ENCODE measurements at places on chromosomes 6 and 20.

- H3K27me3 ChIP-seq, result peaks cover under 1% of the 10 kb centered on the region
- no peak overlapping the region for H3K27ac ChIP-seq
- peaks cover 47% of the 10 kb centered on the region for H3K36me3 ChIP-seq
- H3K4me1 ChIP-seq, result no peaks in the 10 kb centered on the region
- no peak for DNase-seq
Observed at GRCh38 chr20:18532626-18533025, 24.9 kb downstream of the SEC23B start.

- H3K27me3 ChIP-seq, result peaks cover 1% of the 10 kb centered on the region
- no peaks in the 10 kb centered on the region for H3K36me3 ChIP-seq
- DNase-seq, result no peak
Observed at GRCh38 chr6:22800451-22800850, 231.1 kb downstream of the HDGFL1 start.

DNA sequence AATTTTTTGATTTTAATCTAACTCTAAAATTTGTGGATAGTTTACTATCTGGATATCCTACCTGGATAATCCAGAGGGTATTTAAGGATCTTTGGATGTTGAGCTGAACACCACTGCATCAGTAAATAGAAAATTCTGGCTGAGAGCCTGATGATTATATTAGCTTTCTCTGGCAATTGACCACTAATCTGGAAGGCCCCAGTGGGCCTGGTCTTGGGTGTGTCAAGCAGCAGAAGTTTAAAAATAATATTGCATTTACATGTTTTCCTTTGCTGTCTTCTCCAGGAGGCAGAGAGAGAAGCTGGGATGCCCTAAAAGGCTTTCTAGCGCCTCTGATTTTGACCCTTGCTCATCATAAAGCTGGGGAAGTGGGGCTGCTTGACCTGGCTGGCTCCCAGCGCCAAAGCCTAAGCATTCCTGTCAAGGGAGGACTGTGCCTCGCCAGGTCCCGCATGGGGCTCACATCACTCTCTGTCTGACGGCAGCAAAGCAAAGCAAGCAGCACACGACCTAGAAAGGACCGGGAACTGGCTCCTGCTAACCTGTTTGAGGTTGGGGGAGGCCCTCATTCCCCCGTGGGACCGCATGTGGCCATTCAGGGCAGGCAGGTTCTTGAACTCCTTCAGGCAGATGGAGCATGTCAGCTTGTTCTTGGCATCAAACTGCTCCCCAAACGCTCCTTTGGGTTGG is 46.6 kb upstream of the MRPS10 start:
- H3K4me3 ChIP-seq, result no peak overlapping the region
- peaks cover 17% of the 10 kb centered on the region for H3K36me3 ChIP-seq
- H3K27ac ChIP-seq, result no peak overlapping the region
- no peak for DNase-seq

- DNase-seq, result no peak
- peaks cover 7% of the 10 kb centered on the region for H3K27me3 ChIP-seq
- peaks cover 48% of the 10 kb centered on the region for H3K36me3 ChIP-seq
- H3K27ac ChIP-seq, result peak overlapping the region; percentile 74
- peak overlapping the region; percentile 19 for H3K4me3 ChIP-seq
Observed at GRCh38 chr6:111766201-111766857, 106.9 kb downstream of the FYN start.

DNA sequence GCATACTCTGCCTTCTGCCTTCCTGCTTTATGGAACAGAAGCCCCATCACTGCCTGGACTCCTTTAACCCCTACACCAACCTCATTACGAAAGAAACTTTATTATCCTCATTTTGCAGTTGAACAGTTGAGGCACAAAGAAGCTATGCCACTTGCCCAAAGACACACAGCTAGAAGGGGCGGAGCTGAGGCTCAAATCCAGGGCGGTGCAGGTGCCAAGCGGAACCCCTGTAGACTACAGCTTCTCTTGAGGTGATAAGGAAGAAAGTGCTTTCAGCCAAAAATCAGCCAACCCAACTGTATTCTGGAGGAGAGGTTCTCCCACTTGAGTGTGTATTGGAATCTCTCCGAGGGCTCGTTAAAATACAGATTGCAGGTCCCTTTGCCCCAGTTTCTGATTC is 90.5 kb downstream of the PRND start:
- DNase-seq, result no peak
- H3K36me3 ChIP-seq, result peaks cover 60% of the 10 kb centered on the region
- H3K27ac ChIP-seq, result peak overlapping the region; percentile 100

- H3K36me3 ChIP-seq, result no peaks in the 10 kb centered on the region
- no peak overlapping the region for H3K4me3 ChIP-seq
- no peak overlapping the region for H3K27ac ChIP-seq
- no peaks in the 10 kb centered on the region for H3K4me1 ChIP-seq
Observed at GRCh38 chr20:12535316-12535715, 473.5 kb upstream of the SPTLC3 start.

DNA sequence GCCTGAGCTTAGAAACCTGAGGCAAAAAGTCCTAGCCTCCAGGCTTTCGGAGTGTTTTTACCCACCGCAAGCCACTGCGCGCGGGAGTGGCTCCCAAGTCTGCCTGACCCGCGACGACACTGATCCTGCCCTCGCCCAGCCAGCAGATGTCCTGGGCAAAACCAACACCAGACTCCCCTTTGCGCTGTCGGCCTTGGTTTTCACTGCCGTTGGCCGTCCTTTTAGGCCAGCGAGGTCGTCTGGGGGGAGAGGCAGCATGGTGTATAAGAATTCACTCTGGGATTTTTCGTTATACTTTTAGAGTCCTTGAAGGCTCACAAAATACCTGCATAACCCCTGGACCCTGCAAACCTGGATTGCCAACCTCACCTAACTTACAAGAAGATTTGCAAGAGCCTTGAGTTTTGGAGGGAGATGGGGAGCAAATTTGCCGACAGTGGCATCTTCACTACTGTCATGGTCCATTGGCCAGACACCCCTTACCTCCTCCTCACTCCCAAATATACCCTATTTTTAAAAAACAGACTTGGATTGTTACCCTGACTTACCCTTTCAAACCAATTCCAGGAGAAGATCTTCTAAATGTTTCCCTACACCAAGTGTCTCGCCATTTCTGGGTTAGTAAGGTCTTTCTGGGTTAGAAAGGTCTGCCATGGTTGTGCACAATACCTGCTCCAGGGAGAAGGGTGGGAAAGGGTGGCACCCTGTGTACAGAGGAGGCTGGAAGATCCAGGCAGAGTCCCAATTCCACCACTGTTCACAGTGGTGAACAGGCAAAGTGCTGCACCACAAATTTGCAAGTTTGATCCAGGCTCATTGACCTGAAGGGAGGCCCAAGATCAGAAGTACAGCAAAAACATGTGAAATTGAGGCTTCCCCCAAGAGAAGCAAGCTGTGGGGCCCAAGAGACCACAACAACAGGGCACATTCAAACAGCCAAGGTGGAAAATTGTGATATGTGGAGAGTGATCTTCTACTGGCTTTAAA is 4.4 kb downstream of the FOXA2 start:
- no peak for DNase-seq
- no peaks in the 10 kb centered on the region for H3K36me3 ChIP-seq
- no peak overlapping the region for H3K27ac ChIP-seq
- peaks cover 29% of the 10 kb centered on the region for H3K4me1 ChIP-seq
- H3K27me3 ChIP-seq, result peaks cover 35% of the 10 kb centered on the region

DNA sequence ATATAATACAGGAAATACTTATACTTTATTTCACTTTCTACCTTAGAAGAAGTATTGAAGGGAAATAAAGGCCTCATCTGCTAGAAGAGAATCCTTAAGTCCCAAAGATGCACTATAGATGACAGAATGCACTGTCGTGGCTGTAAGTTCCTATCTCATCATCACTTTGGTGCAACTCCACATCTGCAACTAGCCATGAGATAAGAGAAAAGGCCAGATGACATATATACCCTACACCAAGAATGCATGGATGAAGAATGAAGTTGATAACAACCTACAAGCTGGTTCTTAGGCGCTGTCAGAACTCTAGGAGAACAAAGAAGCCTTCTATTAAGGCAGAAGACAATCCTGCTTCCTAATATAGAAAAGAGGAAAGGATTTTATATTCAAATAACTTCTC is 11.6 kb upstream of the PLN start:
- no peaks in the 10 kb centered on the region for H3K27me3 ChIP-seq
- H3K27ac ChIP-seq, result no peak overlapping the region
- no peaks in the 10 kb centered on the region for H3K36me3 ChIP-seq
- DNase-seq, result no peak
- no peak overlapping the region for H3K4me3 ChIP-seq

- no peak for DNase-seq
- H3K4me3 ChIP-seq, result no peak overlapping the region
- peak overlapping the region; percentile 14 for H3K27ac ChIP-seq
- no peaks in the 10 kb centered on the region for H3K36me3 ChIP-seq
Observed at GRCh38 chr20:32968478-32969241, 35.6 kb downstream of the SUN5 start.

DNA sequence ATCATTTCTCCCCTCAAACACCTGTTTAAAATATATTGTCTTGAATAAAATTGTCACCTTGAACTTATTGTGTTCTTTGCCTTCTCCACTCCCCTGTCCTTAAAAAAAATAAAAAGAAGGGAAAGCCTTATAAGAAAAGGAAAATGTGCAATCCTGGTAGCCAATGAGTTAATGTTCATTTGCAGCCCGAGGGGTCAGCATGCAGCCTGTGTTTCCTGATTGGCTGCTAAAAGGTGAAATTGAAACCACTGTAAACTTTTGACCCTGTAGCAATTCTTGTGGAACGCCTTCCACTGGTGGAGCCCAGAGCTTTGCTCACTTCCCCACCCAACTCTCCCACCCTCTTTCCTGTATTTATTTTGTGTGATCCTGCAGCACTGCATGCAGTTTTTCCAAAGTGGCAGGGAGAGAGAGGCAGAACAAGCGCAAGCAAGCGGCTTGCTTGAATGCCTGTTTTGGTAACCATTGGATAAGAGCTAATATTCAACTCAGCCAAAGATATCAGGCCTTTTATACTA is 74.9 kb downstream of the NCOA3 start:
- H3K36me3 ChIP-seq, result peaks cover 6% of the 10 kb centered on the region
- H3K27me3 ChIP-seq, result peaks cover 1% of the 10 kb centered on the region
- peak; percentile 31 for DNase-seq
- no peak overlapping the region for H3K4me3 ChIP-seq
- H3K4me1 ChIP-seq, result peaks cover 24% of the 10 kb centered on the region

DNA sequence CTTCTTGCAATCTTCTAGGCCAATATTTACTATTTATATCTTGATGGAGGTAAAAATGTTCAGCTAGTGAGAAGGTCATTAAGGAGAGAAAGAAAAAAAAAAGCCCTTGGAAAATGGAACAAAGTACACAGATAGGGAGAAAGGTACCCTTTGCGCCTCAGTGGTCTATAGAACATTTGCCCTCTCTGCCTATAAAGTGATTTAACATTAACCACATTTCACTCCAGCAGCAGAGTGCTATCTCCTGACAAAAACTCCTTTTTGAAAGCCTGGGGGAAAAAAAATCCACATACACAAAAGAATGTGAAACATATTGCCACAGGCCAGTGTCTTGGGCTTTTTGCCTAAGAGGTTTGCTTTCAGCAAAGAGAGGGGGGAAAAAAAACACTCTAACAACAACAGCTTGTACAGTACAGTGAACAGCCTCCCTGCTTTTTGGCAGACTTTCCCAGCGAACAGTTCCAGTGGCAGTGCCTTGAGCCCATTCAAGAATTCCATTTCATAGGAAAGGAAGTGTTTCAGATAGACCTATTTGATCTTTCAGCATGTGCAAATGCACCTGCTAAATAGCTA is 695 bp downstream of the ARHGAP18 start:
- DNase-seq, result no peak
- H3K4me3 ChIP-seq, result peak overlapping the region; percentile 100
- peak overlapping the region; percentile 97 for H3K27ac ChIP-seq
- H3K4me1 ChIP-seq, result peaks cover 70% of the 10 kb centered on the region

GRCh38 chr6:43223175-43223574 is 6.1 kb downstream of the DNPH1 start:
- H3K36me3 ChIP-seq, result peaks cover 28% of the 10 kb centered on the region
- H3K27ac ChIP-seq, result no peak overlapping the region
- H3K4me1 ChIP-seq, result peaks cover 8% of the 10 kb centered on the region
- H3K27me3 ChIP-seq, result peaks cover 4% of the 10 kb centered on the region
- DNase-seq, result no peak
- H3K4me3 ChIP-seq, result peak overlapping the region; percentile 62

- H3K4me3 ChIP-seq, result no peak overlapping the region
- DNase-seq, result no peak
- no peaks in the 10 kb centered on the region for H3K36me3 ChIP-seq
- H3K27ac ChIP-seq, result no peak overlapping the region
- no peaks in the 10 kb centered on the region for H3K27me3 ChIP-seq
Observed at GRCh38 chr6:32943864-32944649, 3.2 kb upstream of the HLA-DMB start.

GRCh38 chr6:117547688-117548621 is 54.4 kb downstream of the GOPC start:
- H3K4me1 ChIP-seq, result peaks cover 43% of the 10 kb centered on the region
- DNase-seq, result no peak
- H3K4me3 ChIP-seq, result peak overlapping the region; percentile 32
- peaks cover 2% of the 10 kb centered on the region for H3K27me3 ChIP-seq
- peaks cover 60% of the 10 kb centered on the region for H3K36me3 ChIP-seq

DNA sequence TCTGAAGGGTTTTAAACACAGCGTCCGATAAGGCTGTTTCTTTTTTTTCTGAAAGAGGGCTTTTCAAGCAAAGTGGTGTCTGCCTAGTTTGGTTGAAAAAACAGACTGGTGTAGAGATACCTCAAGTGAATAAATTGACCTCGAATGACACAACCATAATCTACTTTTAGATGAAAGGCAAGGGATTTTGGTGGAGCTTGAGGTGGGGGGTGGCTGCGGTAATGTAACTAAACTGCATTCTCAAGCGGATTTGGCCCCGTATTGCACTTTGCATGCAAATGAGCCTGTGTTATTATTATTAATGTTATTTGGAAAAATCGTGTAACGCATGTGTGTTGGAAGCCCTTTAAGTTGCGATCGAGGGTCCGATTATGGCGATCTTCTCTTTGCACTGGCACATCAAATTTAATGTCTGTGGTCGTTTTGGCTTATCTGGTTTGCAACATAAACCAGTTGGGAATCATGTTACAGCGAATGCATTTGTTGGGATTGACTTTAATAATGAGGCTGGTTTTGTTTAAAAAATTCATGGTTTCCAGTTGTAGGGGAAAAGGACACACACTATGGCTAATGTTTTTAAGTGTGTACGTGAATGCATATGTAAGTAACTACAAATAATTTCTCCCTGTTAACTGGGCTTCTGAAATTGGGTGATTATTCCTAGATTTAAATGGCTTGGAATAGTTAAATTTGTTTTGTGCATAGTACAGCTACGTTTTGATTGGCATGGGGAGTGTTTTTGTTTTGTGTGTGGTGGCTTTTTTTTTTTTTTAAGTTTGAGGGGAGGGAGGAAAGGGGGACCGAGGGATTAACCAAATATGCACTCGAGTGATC is 1.0 kb downstream of the JARID2 start:
- peaks cover 9% of the 10 kb centered on the region for H3K27me3 ChIP-seq
- no peak for DNase-seq
- peak overlapping the region; percentile 100 for H3K4me3 ChIP-seq
- peaks cover 13% of the 10 kb centered on the region for H3K36me3 ChIP-seq
- H3K27ac ChIP-seq, result peak overlapping the region; percentile 92

GRCh38 chr6:167442796-167443680 is 118.2 kb downstream of the TTLL2 start:
- no peak for DNase-seq
- H3K4me1 ChIP-seq, result peaks cover 19% of the 10 kb centered on the region
- H3K27me3 ChIP-seq, result peaks cover 5% of the 10 kb centered on the region

- peaks cover 1% of the 10 kb centered on the region for H3K27me3 ChIP-seq
- H3K4me1 ChIP-seq, result no peaks in the 10 kb centered on the region
- no peak for DNase-seq
- no peak overlapping the region for H3K4me3 ChIP-seq
- no peaks in the 10 kb centered on the region for H3K36me3 ChIP-seq
Observed at GRCh38 chr6:134373993-134374392, 56.1 kb upstream of the SGK1 start.
